Endodermal cell (in vitro differentiated cells): ENCODE measurements at places on chromosomes 3 and 15. TPM values are rescaled to one million over a fixed set of nuclear protein-coding genes. Genes with fewer than 3 reads are reported as not detected.

The MOBP gene
- 7.0 and 7.1 TPM in 2 replicates for total RNA-seq

The MUC20 gene
- total RNA-seq, result 1.2 and 1.3 TPM in 2 replicates

The PLCB2 gene
- total RNA-seq, result 2.5 to 5.3 TPM (median 4.1 TPM) in 3 replicates

The SPRED1 gene
- 45.3 and 50.8 TPM in 2 replicates for total RNA-seq

The RBPMS2 gene
- 71.4 to 95.2 TPM (median 86.0 TPM) in 3 replicates for total RNA-seq

The GOLGA6L4 gene
- total RNA-seq, result 4.3 and 4.5 TPM in 2 replicates

The CCNL1 gene
- total RNA-seq, result 105 and 128 TPM in 2 replicates

The BFSP2 gene
- not detected in 3 replicates for total RNA-seq

The NOX5 gene
- total RNA-seq, result not detected in 2 replicates

The ITPKA gene
- total RNA-seq, result 0.56 and 0.75 TPM in 2 replicates

The PRSS50 gene
- 0.63 and 1.2 TPM in 2 replicates for total RNA-seq

The CHST2 gene
- 7.2 and 8.4 TPM in 2 replicates for total RNA-seq

- H3K27ac ChIP-seq, result no peak overlapping the region
- no peak for DNase-seq
- H3K4me1 ChIP-seq, result no peaks in the 10 kb centered on the region
- H3K27me3 ChIP-seq, result peaks cover 22% of the 10 kb centered on the region
Observed at GRCh38 chr3:178434206-178434805, 101.9 kb upstream of the KCNMB2 start.

- DNase-seq, result peak; percentile 56
- H3K4me3 ChIP-seq, result no peak overlapping the region
- no peaks in the 10 kb centered on the region for H3K27me3 ChIP-seq
Observed at GRCh38 chr3:155194973-155195957, 98.2 kb downstream of the STRIT1 start.

DNA sequence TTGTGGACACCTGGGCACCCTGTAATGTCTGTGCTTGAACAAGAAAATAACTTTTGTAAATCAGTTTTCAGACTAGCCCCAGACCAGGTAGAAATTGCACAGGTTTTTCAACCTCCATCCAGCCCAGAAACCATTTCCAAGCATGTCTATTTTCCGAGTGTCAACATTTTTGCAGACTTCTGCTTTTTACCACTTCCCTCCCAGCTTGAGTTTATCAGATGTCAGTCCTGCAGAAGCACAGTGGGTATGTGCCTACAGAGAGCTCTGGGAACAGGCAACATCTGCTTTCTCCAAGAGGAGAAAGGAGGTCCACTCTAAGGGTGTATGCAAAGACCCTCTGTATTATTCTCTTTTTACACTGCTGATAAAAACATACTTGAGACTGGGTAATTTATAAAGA, 83.9 kb downstream of the LRRK1 start:
- no peak overlapping the region for H3K4me3 ChIP-seq
- H3K4me1 ChIP-seq, result no peaks in the 10 kb centered on the region
- peaks cover 8% of the 10 kb centered on the region for H3K27me3 ChIP-seq
- no peaks in the 10 kb centered on the region for H3K36me3 ChIP-seq
- H3K27ac ChIP-seq, result no peak overlapping the region

DNA sequence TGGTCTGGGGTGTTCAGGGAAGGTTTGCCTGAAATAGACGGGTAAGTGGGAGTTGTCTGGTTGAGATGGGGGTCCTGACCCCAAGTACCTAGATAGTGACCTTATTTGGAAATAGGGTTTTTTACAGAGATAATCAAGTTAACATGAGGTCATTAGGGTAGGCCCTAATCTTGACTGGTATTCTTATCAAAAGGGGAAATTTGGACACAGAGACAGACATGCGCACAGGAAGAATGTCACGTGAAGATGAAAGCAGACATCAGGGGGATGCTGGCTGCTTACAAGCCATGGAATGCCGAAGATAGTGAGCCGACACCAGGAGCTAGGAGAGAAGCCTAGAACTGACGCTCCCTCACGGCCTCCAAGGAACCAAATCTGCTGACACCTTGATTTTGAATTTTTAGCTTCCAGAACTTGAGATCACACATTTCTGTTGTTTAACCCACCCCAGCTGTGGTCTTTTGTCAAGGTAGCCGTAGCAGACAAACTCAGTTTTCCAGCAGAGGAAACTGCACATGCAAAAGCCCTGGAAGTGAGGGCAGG, 17.1 kb downstream of the BHLHE40 start:
- peak; percentile 35 for DNase-seq
- H3K36me3 ChIP-seq, result no peaks in the 10 kb centered on the region
- no peak overlapping the region for H3K4me3 ChIP-seq
- H3K27ac ChIP-seq, result no peak overlapping the region
- H3K4me1 ChIP-seq, result peaks cover 18% of the 10 kb centered on the region

DNA sequence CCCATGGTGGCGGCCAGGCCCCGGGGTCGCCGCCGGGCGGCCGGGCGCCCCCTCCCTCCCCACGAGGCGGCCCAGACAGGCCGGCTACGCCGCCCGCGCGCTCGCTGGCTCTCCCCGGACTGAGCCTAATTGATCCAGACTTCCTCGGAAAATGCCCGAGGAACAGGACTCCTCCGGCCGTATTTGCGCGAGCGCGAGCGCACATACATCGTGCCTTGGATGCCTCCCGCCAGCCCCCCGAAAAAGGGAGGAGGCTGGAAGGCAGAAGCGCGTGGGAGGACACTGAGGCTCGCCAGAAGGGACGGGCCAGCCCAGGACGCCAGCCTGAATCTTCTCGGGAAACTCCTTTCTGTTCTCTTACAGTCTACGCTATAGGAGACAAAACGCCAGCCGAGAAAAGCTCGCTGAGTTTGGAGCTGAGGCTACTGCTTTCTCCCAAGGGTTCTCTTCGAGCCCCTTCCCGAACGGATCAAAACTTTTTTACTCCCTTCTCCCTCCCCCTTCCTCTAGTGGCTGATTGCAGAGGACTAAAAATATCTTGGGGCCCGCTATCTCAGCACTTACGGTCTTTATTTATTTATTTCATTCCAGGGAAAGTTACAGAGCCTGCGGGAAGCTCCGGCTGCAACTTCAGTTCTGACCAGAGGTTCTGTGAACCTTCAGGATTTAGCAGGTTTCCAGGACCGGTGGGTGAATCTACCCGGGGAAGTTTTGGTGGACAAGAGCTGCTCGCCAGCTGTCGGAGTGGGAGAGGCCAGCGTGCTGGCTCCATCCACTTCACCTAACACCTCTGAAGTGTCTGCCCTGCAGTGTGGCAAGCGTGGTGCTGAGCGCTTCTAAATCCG, at the start of gene PDZRN3:
Gene PDZRN3, minus strand, starts transcription at position 121 of the 845 bp plus-strand sequence.
- DNase-seq, result peak; percentile 88
- peaks cover 9% of the 10 kb centered on the region for H3K36me3 ChIP-seq
- peak within 1 kb of the TSS; percentile 50 for H3K27ac ChIP-seq
- H3K4me3 ChIP-seq, result peak within 1 kb of the TSS; percentile 90

GRCh38 chr15:70625438-70625837, 137.9 kb downstream of the UACA start:
- DNase-seq, result no peak
- H3K4me1 ChIP-seq, result no peaks in the 10 kb centered on the region
- H3K4me3 ChIP-seq, result no peak overlapping the region
- no peaks in the 10 kb centered on the region for H3K36me3 ChIP-seq

DNA sequence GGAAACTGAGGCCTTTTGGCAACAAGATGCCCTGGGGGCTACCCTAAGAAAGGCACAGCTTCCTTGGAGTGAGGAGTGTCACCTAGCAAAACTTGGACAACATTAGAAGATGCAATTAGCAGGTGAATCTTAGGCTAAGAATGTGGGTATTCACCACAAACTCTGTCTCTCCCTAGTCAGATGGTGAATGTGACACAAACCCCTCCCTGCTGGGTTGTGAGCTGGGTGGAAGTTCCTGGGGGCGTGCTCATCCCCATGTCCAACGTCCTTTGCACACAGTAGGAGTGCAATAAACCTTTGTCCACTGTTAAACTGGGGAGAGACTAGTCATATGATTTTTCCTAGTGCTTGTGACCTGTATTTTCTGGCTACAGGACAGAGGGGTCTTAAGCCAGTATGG, 67.1 kb upstream of the SH3GL3 start:
- H3K4me3 ChIP-seq, result no peak overlapping the region
- DNase-seq, result no peak
- H3K36me3 ChIP-seq, result no peaks in the 10 kb centered on the region
- H3K27me3 ChIP-seq, result no peaks in the 10 kb centered on the region
- H3K27ac ChIP-seq, result no peak overlapping the region

GRCh38 chr3:40170395-40170794, 139.1 kb upstream of the EIF1B start:
- H3K4me1 ChIP-seq, result no peaks in the 10 kb centered on the region
- no peaks in the 10 kb centered on the region for H3K27me3 ChIP-seq
- peak; percentile 56 for DNase-seq
- no peak overlapping the region for H3K27ac ChIP-seq
- H3K4me3 ChIP-seq, result no peak overlapping the region
- no peaks in the 10 kb centered on the region for H3K36me3 ChIP-seq

- peaks cover 4% of the 10 kb centered on the region for H3K4me1 ChIP-seq
- DNase-seq, result no peak
- no peak overlapping the region for H3K4me3 ChIP-seq
- H3K27ac ChIP-seq, result no peak overlapping the region
- H3K36me3 ChIP-seq, result peaks cover 22% of the 10 kb centered on the region
Observed at GRCh38 chr3:141401095-141401494, 32.8 kb downstream of the ZBTB38 start.

GRCh38 chr15:25850154-25851111, 12.7 kb downstream of the ATP10A start:
- DNase-seq, result peak; percentile 83
- peak overlapping the region; percentile 73 for H3K4me3 ChIP-seq
- H3K27me3 ChIP-seq, result peaks cover 11% of the 10 kb centered on the region
- no peak overlapping the region for H3K27ac ChIP-seq
- H3K36me3 ChIP-seq, result no peaks in the 10 kb centered on the region

GRCh38 chr15:31440754-31441311, 114.2 kb downstream of the KLF13 start:
- peaks cover 21% of the 10 kb centered on the region for H3K27me3 ChIP-seq
- H3K4me3 ChIP-seq, result no peak overlapping the region
- no peaks in the 10 kb centered on the region for H3K36me3 ChIP-seq
- DNase-seq, result peak; percentile 66
- H3K4me1 ChIP-seq, result no peaks in the 10 kb centered on the region
- no peak overlapping the region for H3K27ac ChIP-seq

- no peak overlapping the region for H3K27ac ChIP-seq
- DNase-seq, result no peak
- no peaks in the 10 kb centered on the region for H3K27me3 ChIP-seq
- no peaks in the 10 kb centered on the region for H3K36me3 ChIP-seq
Observed at GRCh38 chr3:71453822-71454511, 129.6 kb downstream of the FOXP1 start.

GRCh38 chr3:124764746-124765145, 34.5 kb downstream of the UMPS start:
- peaks cover 6% of the 10 kb centered on the region for H3K4me1 ChIP-seq
- DNase-seq, result peak; percentile 25
- H3K27ac ChIP-seq, result no peak overlapping the region
- H3K36me3 ChIP-seq, result peaks cover 81% of the 10 kb centered on the region

- no peaks in the 10 kb centered on the region for H3K27me3 ChIP-seq
- DNase-seq, result no peak
- H3K4me1 ChIP-seq, result no peaks in the 10 kb centered on the region
- no peak overlapping the region for H3K4me3 ChIP-seq
- H3K27ac ChIP-seq, result no peak overlapping the region
Observed at GRCh38 chr3:143536817-143537535, 311.3 kb downstream of the SLC9A9 start.

GRCh38 chr3:121970047-121970446, 52.0 kb downstream of the ILDR1 start:
- H3K36me3 ChIP-seq, result no peaks in the 10 kb centered on the region
- no peaks in the 10 kb centered on the region for H3K27me3 ChIP-seq
- no peak overlapping the region for H3K27ac ChIP-seq
- H3K4me1 ChIP-seq, result no peaks in the 10 kb centered on the region

GRCh38 chr15:40481341-40482074, 10.7 kb downstream of the CHST14 start:
- peaks cover 4% of the 10 kb centered on the region for H3K27me3 ChIP-seq
- DNase-seq, result no peak
- no peaks in the 10 kb centered on the region for H3K36me3 ChIP-seq
- no peak overlapping the region for H3K4me3 ChIP-seq

DNA sequence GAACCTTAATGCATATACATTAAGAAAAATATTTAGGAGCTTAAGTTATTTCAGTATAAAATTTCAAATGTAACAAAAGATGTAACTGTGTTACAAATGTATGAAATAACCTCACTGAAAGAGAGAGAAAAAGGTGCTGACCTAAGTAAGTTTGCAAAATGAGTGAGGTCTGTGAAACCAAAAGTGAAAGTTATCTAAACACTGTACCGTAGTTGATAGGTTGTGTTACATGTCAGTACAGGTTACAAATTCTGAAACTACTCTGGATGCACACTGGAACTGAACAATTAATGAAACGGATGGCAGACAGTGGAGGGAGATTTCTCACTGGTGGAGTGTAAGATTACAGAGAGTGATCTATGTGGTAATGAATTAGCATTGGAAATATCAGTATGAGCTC, 420.7 kb downstream of the ZNF385D start:
- H3K4me1 ChIP-seq, result no peaks in the 10 kb centered on the region
- no peak for DNase-seq
- no peaks in the 10 kb centered on the region for H3K36me3 ChIP-seq
- H3K27ac ChIP-seq, result no peak overlapping the region
- no peaks in the 10 kb centered on the region for H3K27me3 ChIP-seq
- no peak overlapping the region for H3K4me3 ChIP-seq

- no peak for DNase-seq
- no peak overlapping the region for H3K4me3 ChIP-seq
- peaks cover 43% of the 10 kb centered on the region for H3K36me3 ChIP-seq
- H3K27me3 ChIP-seq, result no peaks in the 10 kb centered on the region
- H3K4me1 ChIP-seq, result no peaks in the 10 kb centered on the region
Observed at GRCh38 chr15:60444289-60444912, 34.5 kb downstream of the ICE2 start.

GRCh38 chr3:74115906-74116305, 491.2 kb upstream of the PDZRN3 start:
- DNase-seq, result no peak
- H3K4me1 ChIP-seq, result no peaks in the 10 kb centered on the region
- no peaks in the 10 kb centered on the region for H3K27me3 ChIP-seq
- H3K27ac ChIP-seq, result no peak overlapping the region
- no peaks in the 10 kb centered on the region for H3K36me3 ChIP-seq

GRCh38 chr3:32848215-32848614, 30.4 kb downstream of the TRIM71 start:
- no peak for DNase-seq
- no peak overlapping the region for H3K27ac ChIP-seq
- peaks cover 50% of the 10 kb centered on the region for H3K4me1 ChIP-seq
- H3K27me3 ChIP-seq, result no peaks in the 10 kb centered on the region
- peak overlapping the region; percentile 50 for H3K4me3 ChIP-seq

DNA sequence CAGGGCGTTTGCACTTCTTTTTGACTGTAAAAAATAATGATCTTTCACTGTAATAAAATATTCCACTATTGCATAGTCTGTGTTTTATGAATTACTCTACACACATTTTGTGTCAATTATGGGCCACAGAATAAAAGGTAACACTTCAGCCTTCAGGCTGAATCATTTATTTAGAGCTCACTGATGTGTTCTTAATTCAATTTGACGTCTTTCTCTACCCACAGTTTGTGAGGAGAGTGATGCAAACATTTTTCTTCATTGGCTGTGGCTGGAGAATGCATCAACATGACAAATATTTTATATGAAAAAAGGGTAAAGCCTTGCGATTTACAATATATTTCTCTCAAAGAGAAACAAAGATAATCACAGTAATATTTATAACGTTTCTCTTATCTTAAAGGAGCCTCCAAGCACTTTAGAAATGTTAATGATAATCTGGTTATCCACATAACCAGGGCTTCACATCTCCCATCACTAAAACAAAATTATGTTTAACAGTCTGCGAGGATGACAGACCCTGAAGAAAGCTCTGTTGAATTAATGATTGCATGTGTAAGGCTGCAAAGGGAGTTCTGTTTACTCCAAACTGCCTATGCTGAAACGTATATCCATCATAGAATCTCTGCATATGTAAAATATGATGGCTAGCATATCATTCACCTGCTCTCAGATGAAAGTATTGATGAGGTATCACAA, 951.3 kb downstream of the ZPLD1 start:
- no peaks in the 10 kb centered on the region for H3K36me3 ChIP-seq
- no peak overlapping the region for H3K27ac ChIP-seq
- DNase-seq, result no peak
- H3K4me3 ChIP-seq, result no peak overlapping the region
- H3K27me3 ChIP-seq, result no peaks in the 10 kb centered on the region
- H3K4me1 ChIP-seq, result no peaks in the 10 kb centered on the region
